MCF 10A (cell line): ENCODE measurements at places on chromosomes 5 and 9. TPM values are rescaled to one million over a fixed set of nuclear protein-coding genes. Genes with fewer than 3 reads are reported as not detected.

- no peak for DNase-seq
Measured at GRCh38 chr9:99931155-99931840, 24.8 kb downstream of the STX17 start.

DNA sequence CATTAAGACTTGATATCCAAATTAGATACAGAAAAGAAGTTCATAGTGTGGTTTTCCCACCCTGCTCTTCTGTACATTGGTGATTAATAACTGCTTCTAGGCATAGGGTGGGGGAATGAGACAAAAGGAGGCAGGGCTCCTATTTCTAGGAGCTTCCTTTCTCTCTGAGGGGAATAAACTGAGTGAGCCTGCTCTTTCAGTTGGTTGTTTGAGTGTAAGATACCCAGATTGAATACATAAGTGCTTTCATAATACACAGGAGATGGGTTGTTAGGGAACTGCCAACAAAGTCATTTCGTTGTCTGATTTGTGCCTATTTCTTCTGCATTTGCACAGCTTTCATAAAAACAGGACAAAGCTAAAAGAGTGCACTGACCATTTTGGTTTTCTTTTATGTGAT, 48.9 kb upstream of the TTC23L start:
- DNase-seq, result no peak

DNA sequence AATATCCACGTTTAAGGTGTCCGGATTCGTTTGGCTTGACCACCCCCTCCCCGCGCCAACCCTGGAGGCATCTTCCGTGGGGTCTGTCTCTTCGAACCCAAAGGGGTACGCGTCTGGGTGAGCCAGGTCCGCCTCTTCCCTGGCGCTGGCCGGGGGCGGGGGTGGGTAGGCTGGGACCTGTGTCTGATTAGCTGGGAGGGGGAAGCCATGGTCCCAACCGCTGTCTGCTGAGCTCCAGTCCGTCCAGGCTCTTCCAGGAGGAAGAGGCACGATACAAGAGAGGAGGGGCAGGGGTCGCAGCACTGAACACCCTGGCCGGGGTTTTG, at the start of gene LVRN:
Gene LVRN (plus strand): TSS at position 237 of the 326 bp plus-strand sequence. CDS start 143 bp downstream, outside the sequence.
- no peak for DNase-seq

- no peak for DNase-seq
Measured at GRCh38 chr5:107404595-107405374, 266.0 kb downstream of the EFNA5 start.

- no peak for DNase-seq
Measured at GRCh38 chr9:135780626-135781025, 78.6 kb downstream of the KCNT1 start.

PCDHGA10 gene
- total RNA-seq, result 1.4 TPM in 2 replicates
